ENCODE measurements at places on chromosomes 4 and X.

DNA sequence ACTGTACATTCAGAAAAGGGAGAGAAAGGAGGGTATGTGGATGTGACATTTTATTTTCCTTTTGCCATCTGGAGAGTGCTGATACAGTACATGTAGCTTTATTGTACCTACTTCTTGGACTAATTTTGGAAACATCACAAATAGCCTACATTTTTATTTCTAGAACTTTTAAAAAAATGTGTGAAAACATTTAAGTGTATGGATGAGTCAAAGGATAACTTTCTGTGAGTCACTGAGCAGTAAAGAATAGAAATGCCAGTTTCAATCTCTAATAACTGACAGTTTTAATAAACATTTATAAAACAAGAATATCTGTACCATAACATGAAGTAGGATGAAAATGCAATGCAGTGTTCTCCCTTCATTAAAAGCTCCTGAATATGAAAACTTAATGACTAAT, 374.4 kb upstream of the NWD2 start:
- no peak for DNase-seq

GRCh38 chrX:150771116-150771515, 77.9 kb downstream of the MTMR1 start:
- DNase-seq, result no peak

- DNase-seq, result no peak
These were observed 145.2 kb upstream of the SCML1 start for GRCh38 chrX:17592117-17592516.

GRCh38 chr4:26489101-26489985, 941 bp downstream of the CCKAR start:
- no peak for DNase-seq

DNA sequence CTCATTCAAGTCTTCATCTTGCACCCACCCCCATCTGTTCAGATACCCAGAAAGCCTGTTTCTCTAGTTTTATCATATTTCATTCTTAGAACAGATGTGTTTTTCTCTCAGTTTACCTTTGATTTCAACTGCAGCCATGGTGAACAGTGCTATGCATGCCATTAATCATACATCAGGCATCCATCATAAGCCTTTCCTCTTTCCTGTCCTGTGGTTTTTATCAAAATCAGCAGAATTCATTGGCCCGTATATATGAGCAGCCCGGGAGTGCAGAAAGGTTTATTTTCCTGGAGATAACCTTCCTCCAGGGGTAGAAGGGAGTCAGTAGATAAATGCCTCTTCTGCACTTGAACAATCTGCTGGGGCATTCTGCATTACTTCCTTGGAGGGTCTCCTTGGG, 65.7 kb downstream of the IL21 start:
- DNase-seq, result no peak

DNA sequence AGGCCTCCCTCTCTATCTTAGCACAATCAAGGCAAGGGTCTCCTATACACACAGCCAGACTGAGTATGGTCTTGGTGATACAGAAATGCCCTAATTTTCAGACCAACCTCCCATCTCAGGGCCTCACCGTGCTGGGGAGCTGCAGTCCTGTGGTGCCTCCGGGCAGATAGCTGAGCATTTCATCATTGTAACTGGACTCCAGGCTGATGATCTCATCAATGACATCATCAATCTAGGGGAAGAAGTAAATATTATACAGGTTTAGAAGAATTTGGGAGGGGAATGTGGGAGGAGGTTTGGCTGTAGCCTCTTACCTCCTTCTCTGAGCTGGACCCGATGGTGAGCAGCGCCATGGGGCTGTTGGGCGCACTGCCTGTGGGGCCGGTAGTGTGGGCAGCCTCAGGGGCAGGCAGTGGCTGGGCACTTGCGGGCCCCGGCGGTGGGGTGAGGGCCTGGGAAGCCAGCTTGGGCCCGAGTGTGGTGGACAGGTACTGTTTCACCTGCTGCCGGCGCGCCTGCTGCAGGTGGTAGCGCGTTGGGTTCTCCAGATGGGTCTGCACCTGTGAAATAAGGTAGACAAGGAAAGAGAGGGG, 5.2 kb downstream of the TFE3 start:
- DNase-seq, result no peak

DNA sequence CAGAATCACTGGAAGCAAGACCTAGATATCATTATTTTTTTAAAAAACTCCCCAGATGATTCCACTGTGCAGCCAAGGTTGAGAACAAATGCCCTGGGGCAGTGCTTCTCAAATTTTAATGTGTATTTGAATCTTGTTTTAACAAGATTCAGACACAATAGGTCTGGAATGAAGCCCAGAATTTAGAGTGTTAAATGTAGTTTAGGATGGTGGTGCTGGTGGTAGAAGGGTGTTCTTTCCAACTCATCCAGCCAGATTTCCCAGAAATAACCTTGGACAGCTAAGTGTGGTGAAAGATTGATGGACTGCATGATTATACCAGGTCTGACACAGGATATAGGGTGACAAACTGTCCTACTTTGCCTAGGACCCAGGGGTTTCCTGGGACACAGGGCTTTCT, 120.1 kb upstream of the MED14 start:
- no peak for DNase-seq

DNA sequence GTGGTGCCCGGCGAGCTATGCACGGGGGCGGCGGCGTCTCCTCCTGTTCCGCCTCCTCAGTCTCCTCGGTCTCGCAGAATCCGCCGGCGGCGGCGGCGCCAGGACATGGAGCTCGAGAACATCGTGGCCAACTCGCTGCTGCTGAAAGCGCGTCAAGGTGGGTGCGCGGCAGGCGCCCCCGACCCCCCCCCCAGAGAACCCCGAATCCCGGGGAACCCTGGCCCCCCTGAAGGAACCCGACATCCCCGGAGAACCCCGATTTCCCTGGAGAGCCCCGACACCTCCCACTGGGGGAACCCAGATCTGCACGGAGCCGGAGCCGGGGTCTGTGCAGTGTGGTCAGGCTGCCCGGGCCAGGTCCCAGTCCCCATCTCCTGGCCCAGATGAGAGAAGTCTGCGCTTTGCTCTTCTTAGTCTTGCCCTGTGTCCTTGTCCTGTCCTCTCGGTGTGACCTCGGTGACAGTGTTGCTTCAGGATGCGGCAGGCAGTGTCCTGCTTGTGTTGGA, 648 bp downstream of the GRK4 start:
- no peak for DNase-seq

- DNase-seq, result no peak
These were observed 53.7 kb downstream of the SMIM31 start for GRCh38 chr4:164807611-164808010.

- no peak for DNase-seq
These were observed 282.3 kb downstream of the DMD start for GRCh38 chrX:32929040-32929439.

DNA sequence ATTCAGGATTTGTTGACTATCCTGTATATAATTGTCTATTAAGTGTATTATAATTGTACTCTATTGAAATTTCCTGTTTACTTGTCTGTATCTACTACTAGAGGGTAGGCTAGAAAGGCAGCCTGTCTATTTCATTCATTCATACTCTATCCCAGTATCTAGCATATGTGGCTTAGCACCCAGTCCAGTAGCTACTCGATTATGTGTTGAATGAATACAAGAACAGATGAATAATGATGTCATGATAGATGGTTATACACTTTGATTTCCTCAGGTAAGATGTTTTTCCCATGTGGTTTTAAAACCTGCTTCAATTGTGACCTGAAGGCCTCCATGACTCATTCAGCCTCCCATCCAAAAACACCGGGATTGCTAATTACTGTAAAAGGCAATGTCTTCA, 68.0 kb downstream of the IL21 start:
- no peak for DNase-seq

- DNase-seq, result no peak
These were observed 36.6 kb downstream of the JADE1 start for GRCh38 chr4:128846063-128846462.

- DNase-seq, result no peak
These were observed 38.5 kb downstream of the TMEM156 start for GRCh38 chr4:38993683-38994082.

DNA sequence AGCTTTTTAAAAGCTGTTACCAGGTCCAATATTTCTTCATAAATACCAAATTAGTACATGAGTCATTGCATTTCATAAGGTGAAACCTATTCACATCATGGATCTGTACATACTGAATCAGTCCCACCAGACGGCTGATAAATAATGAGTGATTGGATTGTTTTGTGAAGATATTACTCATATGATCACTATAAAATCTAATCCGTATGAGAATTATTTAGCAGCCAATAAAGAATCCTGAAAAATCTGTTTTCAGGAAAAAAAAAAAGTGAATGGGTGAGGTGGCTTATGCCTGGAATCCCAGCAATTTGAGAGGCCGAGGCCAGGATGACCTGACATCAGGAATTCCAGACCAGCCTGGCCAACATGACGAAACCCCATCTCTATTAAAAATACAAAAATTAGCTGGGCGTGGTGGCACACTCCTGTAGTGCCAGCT, 438.1 kb downstream of the INPP4B start:
- DNase-seq, result no peak

GRCh38 chr4:123825596-123826291, 429.1 kb downstream of the SPRY1 start:
- DNase-seq, result no peak

DNA sequence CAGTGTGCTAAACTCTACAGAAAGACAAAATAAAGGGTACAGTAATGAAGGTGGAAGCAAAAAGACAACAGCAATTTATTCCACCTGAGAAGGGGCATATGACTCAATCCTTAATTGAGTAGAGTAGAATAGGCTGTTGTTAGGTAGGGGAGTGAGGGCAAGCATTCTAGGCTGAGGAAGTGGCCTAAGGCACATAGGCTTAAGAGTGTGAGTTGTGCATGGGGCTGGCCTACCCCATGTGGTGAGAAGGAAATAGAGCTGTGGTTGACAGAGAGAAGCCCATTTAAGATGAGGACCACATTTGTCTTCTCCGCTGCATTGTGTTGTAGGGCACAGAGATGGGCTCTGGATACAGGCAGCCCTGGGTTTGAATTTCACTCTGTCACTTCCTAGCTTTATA, 3.4 kb upstream of the ZCCHC18 start:
- DNase-seq, result no peak

DNA sequence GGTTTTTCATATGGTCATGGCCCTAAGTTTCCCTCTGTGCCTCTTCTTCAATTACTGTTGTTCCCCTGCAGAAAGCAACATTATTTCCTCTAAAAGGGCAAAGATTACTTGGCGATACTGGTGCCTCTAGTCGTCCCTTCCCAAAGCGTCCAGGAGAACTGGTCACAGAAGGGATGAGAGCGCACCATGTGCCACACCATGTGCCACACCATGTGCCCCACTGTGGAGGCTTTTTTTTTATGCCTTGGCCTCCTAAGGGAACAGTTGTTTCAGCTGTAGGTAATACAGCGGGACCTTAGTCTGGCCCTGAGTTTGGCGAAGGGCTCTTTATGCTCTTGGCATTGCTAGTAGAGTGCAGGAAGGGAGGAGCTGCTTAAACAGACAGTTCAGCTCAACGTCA, 11.5 kb upstream of the FGG start:
- no peak for DNase-seq

DNA sequence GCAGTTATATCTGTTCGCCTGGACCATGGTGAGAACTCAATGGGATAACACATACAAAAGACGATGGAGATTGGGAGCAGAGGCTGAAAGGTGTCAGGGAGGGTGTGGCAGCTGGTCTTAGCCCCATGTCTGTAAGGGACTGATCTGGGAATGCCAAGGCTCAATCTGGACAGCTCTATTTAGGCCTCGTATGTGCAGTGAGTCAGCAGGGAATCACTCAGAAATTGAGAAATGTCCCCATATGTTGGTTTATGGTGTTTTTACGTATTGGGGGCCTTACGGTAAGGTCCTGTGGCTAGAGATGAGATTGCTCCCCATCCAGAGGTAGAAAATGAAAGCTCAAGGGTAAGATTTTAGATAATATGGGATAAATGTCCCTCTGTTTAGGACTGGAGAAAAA, 71.4 kb upstream of the TTC29 start:
- DNase-seq, result no peak

- DNase-seq, result no peak
These were observed 69.9 kb downstream of the TEX13A start for GRCh38 chrX:105150557-105150956.

DNA sequence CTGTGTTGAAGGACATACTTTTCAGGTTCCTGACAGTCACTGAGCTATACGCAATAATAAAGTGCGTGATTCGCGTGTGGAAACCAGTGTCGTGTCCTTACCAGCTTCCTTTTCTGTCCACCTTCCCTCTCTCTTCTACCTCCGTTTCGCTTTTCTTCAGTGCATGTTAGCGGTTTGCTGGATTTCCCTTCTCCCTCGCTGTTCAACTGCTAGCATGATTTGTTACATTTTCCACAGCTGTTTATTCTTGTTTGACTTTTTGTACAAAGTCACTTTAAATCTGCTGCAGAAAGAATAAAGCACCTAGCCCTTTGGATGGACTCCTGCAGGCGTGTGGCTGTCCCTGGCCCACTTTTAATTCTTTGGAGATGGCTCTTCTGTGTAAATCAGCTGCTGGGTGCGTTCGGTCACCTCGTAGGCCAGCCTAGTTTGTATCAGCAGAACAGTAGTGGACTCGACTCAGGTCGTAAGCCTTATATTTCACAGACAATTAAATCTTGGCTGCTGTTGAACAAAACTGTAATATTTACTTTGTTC, 8.9 kb upstream of the HAND2 start:
- DNase-seq, result no peak

DNA sequence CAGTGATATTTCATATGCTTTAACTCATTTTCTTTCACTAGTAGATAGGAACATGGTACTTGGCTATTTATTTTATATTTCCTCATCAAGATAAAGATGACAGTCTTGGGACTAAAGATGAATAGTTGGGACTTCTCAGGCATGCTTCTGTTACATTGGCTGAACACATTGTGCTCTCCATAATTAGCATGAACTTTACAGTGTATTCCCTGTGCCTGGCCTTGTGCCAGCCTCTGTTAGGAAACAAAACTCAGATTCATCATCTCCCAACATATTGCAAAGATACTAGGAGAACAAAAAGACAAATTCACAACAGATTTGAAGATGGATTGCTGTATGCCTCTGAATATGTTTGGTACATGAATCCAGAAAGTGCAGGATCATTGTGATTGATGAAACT, 26.4 kb downstream of the GRIA2 start:
- no peak for DNase-seq

GRCh38 chr4:79540143-79540542, 132.1 kb upstream of the GK2 start:
- DNase-seq, result no peak

GRCh38 chrX:135596495-135596894, 76.0 kb downstream of the INTS6L start:
- peak; percentile 4 for DNase-seq

Measured in stimulated activated CD4-positive, alpha-beta T cell treated with anti-CD3 and anti-CD28 coated beads, Interleukin-1b, Interleukin-23, amount 100 ng/mL, for 1 hour (primary cell).